Urinary bladder (tissue), 4 donors: ENCODE measurements at places on chromosomes 12 and 14. TPM values are rescaled to one million over a fixed set of nuclear protein-coding genes. Genes with fewer than 3 reads are reported as not detected.

Gene TMTC1
- polyA plus RNA-seq: 30.3 TPM

Gene CNTN1
- polyA plus RNA-seq: 67.0 TPM

Gene ACTR6
- polyA plus RNA-seq: 23.5 TPM

Gene UNC79
- polyA plus RNA-seq: 0.11 TPM

Gene KRT75
- polyA plus RNA-seq: not detected

DNA sequence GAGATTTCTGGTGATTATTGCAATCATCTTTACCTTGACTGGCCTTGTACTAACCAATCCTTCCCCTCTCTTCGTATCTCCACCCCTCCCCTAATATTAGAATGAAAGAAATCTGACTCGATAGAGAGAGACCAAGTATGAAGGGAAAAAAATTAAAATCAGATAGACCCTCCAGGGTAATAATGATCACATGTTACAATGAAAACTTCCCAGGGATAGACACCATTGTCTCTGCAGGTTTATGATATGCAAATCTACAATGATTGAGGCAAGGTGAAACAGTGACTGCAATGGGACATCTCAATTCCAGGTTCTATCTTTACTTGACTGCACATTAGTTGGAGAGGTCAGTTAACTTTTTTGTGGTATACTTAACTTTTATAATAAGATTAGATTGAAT lies 1.5 kb upstream of the NFKBIA start:
- no peak for DNase-seq

DNA sequence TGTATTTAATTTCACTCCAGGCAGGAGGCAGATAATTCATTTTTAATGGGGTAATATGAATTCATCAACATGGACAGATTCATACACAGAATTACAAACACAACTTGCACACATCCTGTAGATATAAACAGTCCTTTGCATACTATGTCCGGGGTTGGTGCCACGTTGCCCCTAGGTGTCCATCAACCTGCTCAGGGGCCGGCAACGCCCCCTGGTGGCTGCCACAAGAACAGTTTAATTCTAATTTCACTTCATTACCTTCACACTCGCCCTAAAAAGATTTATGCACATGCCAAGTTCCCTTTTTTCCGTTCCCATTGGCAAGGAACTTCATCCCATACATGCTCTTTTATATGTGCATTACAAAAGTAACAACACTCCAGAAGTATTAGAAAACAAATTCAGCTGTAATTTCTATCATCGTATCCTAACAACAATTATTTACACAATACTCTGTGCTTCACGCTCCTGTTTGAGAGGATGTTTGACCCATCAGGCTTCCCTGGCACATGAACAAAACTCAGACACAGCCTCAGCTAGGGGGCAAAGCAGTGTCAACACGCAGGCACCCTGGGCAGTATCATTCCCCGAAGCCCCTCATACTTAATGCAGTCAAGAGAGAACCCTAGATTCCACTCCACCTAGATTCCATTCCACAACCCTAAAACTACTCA lies 15.5 kb downstream of the MANSC1 start:
- no peak for DNase-seq

GRCh38 chr14:38553586-38553985 lies 297.7 kb upstream of the CLEC14A start:
- no peak for DNase-seq

- no peak for DNase-seq
Measured at GRCh38 chr14:91232052-91232451, 12.5 kb downstream of the GPR68 start.

DNA sequence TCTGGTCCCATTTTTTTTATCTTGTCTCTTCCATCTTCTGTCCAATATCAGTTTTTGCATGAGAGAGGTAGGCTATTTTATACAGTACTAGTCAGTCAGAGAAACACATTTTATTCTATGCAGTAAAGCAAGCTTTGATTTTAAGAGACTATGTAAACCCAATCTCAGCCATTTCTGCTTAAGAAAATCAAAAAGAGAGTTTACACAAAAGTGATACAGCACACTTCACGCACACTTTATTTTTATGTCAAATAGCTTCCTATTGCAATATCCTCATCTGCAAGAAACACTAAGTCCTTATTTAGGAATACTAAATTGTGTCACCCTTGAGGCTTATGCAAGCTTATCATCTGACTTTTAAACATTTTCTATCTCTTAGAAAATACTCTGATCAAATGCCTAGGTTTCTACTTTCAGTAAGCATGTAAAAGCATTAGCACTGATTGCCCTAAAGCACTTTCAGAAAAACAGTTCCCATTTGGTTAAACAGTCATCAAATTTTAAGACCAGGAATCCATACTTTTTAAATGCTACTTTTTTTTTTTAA lies 78.3 kb downstream of the MED13L start:
- no peak for DNase-seq
